ENCODE measurements at places on chromosomes 3 and 15.

- no peak for DNase-seq
Measured at GRCh38 chr15:92417716-92418115, 24.0 kb downstream of the ST8SIA2 start.

- DNase-seq: no peak
Measured at GRCh38 chr15:92906563-92907081, 6.5 kb downstream of the CHD2 start.

DNA sequence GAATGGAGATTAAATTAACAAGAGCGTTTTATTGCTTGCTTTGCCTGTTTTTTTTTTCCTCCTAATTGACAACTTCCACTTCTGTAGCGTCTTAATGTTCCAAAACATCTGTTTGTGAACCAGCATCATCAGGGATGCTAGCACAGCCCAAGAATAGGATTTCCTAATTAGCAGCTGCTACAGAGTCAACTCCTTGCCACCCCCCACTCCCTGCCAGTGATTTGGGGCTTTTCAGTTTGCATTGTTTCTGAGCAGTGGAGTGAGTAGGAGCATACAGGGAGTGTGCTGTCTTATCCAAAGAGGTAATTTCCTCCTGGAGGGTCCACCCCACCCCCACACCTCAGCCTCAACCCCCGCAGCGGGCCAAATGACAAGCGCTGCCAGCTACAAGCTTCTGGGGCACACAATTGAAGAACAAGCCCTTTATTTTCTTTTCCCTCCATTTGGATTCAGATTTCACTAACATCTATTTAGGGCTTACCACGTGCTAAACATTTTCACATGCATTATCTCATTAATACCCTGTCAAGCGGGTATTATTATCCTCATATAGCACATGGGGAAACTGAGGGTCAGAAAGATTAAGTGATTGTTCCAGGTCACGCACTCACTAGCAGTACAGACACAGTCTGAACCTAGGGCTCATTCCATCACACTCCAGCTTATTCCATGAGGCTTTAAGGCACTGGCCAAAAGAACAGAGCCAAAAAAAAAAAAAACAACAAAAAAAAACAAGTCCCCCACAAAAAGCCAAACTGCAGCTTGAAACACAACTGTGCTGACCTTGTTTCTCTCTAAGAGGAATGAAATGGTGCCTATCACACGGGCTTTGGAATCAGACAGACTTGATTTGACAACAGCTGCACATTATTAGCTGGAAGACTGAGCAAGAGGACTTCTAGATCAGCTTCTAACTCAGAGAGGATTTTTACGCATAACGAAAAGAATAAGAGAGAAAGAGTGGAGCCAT is 16.4 kb downstream of the HEG1 start:
- DNase-seq: no peak

- DNase-seq: no peak
Measured at GRCh38 chr3:143837076-143837475, 11.2 kb downstream of the SLC9A9 start.
